ENCODE measurements at places on chromosomes 1 and 21.

DNA sequence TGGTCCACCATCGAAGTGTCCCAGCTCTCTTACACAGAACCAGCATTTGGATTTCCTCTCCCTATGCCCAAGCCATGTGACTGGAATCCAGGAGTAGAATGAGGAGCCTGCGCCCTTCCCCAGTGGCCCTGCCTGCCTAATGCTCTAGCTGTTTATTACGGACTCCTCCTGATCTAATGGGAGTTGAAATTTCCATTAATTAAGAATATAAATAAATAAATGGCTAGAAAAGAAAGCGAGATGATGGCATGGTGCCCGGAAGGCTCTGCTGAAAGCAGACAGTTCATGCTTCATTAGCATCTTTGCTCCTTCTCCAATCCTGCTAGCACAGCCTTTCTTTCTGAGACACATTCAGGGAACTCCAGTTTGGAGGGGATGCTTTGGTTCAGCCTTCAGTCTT lies 216.2 kb downstream of the SEC16B start:
- no peak for DNase-seq

DNA sequence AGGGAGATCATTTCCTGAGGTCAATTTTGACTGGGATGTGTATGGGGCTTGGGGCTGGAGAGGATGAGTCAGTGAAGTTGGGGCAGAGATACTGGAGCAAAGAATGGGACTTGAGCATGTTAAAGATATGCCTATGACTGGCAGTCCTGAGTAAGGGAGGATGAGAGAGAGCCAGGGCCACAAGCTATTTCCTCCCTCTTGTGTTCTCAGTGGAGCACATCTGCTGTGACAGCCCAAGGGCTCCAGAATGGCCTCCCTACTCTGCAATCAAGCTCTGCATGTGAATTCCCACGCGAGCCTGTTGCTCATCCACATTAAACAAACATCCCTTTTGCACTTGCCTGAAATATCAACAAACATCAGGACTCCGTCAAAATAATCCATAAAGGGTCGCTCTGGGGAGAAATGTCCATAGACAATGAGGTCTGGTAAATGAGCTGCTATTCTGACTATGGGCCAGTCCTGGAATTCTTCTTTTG lies 9.2 kb downstream of the ADCY10 start:
- no peak for DNase-seq

DNA sequence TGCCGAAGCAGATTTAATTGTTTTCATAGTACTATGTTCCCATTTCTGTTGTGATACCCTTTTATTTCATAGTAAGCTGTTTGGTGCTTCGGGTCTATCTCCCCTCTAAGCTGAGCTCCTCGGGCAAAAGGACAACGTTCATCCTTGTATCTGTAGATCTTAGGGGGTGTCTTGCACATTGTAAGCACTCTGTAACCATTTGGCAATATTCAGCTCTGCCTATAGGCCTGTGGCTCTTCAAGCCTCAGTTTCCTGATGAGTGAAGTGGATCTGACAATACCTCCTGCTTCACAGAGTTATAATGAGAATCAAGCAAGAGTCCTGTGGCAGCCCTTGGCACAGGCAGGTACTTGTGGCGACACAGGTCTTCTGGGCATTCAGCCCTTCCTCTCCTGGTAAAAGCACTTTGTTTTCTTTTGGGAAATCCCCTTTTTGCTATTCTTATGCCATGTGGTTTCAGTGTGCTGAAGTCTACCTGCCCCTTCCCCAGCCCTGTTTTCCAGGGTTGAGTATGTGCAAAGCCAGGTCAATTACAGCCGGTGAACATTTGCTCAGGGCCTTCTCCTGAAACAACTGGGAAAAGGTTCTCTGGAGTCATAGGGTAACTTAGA lies 8.5 kb upstream of the EXO1 start:
- no peak for DNase-seq

GRCh38 chr1:6321205-6321604 lies 60.3 kb upstream of the GPR153 start:
- DNase-seq = no peak

- no peak for DNase-seq
Measured at GRCh38 chr1:92310185-92310597, 11.3 kb downstream of the RPAP2 start.

GRCh38 chr1:18257778-18258177 lies 150.2 kb downstream of the IGSF21 start:
- no peak for DNase-seq

- DNase-seq = no peak
Measured at GRCh38 chr1:84598418-84598817, 24.2 kb upstream of the CTBS start.

DNA sequence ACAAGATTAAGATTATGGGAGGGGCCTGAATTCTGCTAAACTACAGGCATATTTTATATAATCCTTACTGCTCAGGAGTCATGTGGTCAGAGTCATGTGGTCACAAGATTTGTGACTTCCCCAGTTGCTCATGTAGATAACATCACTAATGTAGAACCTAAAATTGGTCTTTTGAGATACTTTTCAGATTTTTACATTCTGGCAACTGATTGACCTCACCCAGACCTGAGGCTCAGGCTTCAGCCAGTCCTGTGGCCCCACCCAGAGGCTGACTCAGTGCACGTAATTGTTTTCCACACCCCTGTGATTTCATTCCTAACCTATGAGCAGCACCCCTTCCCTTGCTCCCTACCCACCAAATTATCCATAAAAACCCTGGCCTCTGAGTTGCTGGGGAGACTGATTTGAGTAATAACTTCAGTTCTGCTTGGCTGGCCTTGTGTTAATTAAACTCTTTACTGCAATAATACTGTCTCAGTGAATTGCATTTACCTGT lies 41.7 kb upstream of the ZNF326 start:
- peak; percentile 3 for DNase-seq

DNA sequence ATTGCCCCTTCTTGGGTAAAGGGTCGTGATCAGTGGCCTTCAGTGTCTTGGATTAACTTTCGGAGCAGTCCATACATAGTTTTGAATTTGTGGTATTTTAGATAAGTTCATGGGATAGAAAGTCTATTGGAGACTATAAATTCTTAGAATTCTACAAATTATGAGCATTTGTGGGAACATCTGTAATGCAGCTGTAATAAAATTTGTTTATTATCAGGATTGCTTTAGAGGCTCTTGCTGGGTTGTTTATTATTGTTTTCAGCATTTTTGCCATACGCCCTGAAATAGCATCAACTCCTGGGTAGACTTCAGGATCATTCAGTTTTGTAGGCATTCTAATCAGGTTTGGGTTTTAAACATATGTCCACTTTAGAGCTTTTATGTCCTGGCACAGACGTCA lies 16.1 kb downstream of the LAMC1 start:
- DNase-seq = no peak

GRCh38 chr1:38608202-38608864 lies 251.2 kb downstream of the RRAGC start:
- no peak for DNase-seq

DNA sequence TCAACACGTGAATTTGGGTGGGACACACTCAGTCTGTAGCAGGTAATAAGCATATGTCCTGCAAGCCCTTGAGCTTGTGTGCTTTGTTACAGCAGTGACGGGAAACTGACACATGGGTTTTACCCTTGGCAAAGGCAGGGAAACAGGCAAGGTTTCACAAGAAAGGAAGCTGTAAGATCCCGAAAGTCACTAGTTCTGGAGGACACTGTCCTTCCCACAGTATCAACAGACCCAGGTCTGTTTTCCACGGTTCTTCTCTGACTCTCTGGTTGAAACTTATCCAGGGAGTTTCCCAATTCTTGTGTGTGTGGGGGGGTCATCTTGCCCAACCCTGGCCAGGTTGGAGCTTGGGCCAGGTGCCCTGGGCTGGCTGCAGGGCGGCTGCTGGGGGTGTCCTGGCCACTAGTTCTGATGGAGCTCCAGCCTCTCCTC lies 29.3 kb upstream of the ZBTB21 start:
- no peak for DNase-seq

- no peak for DNase-seq
Measured at GRCh38 chr1:66365635-66366034, 168.3 kb upstream of the SGIP1 start.

DNA sequence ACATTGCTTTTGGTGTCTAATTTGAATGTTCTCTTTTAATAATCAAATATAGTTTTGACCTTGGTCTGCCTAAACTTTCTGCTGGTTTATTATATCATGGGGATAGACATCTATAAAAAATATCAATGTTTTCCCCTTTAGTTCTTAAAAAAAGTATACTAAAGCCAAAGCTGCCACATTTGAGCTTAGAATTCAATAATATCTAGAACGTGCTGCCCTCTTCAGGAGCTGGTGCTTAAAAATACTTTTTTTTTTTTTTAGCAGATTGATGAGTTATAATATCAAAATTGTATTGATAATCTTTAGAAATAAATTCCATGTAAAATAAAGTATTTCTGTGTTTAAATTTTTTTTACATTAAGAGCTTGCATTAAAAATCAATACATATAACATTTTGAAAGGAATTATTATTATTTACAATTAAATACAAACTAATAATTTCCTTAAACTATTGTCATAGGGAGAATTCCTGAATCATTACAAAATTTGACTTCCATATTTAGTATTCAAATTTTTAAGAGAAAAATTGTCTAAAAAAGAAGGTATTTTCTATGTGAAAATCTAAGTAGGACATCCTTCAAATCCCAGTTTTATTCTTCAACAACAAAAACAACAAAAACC lies 40.1 kb upstream of the ADGRL2 start:
- DNase-seq = no peak

- DNase-seq = no peak
Measured at GRCh38 chr1:24224086-24224485, 37.0 kb upstream of the IFNLR1 start.

GRCh38 chr1:154353966-154354365 lies 28.6 kb downstream of the ATP8B2 start:
- no peak for DNase-seq

- no peak for DNase-seq
Measured at GRCh38 chr1:10626131-10626731, 151.5 kb downstream of the PEX14 start.

- DNase-seq = no peak
Measured at GRCh38 chr1:161273402-161273801, 14.9 kb downstream of the PCP4L1 start.

DNA sequence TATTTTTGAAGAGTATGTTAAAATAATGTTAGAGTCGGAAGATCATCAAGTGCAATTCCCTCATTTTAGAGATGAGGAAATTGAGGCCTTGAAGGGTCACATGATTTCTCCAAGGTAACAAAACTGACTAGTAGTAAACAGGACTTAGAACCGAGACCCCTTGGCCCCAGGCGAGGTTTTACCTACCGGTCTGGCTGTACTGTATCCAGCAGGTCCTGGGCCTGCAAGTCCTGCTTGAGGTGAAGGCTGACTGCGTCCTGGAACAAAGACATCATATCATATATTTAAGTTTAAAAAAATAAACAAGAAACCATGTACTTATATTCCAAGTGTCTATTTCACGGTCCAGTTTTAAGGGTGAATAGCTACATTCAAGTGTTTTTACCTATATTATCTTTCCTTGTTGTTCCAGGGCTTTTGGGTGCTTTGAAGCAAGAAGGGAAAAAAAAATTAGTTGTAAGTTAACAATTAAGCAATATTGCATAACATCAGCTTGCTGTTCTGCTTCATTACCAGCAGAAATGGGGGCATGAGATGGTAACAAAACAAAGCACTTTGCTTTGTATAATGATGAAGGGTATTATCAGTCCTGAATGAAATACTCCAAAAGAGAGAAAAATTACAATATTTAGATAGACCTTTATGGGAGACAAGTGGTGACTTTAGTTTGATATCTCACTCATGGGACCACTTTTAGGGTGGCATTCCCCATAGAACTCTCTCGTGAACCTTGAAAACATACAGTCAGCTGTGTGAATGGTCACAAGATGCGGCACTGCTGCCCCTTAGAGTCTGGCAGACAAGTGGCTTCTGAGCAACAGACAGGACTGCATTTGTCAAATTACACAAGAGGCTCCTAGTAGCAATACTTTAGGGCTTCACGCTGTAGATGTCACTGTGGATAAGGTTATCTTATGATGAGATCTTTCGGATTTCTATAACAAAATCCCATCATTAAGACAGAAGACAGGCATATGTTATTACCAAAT lies 29.8 kb upstream of the CFAP298 start:
- DNase-seq = no peak

DNA sequence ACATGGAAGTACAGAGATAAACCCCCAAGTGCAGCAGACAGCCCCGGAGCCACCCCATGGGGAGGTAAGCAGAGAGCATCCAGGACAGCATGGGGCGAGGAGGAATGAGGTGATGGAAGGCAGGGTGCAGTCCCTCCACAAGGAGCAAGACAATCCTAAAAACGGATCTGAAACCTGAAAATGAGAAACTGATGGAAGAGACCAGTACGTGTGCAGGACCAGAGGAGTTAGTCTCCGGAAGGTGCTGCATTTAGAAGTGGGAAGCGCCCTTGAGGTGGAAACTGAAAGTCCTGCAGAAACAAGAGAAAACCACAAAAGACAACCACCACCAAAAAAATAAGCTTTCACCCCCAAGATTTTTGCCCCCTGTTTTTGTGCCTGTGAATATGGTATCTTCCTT lies 17.4 kb upstream of the DDOST start:
- DNase-seq = no peak
